Omental fat pad (tissue), 4 donors: ENCODE measurements at places on chromosomes 12 and 14.

DNA sequence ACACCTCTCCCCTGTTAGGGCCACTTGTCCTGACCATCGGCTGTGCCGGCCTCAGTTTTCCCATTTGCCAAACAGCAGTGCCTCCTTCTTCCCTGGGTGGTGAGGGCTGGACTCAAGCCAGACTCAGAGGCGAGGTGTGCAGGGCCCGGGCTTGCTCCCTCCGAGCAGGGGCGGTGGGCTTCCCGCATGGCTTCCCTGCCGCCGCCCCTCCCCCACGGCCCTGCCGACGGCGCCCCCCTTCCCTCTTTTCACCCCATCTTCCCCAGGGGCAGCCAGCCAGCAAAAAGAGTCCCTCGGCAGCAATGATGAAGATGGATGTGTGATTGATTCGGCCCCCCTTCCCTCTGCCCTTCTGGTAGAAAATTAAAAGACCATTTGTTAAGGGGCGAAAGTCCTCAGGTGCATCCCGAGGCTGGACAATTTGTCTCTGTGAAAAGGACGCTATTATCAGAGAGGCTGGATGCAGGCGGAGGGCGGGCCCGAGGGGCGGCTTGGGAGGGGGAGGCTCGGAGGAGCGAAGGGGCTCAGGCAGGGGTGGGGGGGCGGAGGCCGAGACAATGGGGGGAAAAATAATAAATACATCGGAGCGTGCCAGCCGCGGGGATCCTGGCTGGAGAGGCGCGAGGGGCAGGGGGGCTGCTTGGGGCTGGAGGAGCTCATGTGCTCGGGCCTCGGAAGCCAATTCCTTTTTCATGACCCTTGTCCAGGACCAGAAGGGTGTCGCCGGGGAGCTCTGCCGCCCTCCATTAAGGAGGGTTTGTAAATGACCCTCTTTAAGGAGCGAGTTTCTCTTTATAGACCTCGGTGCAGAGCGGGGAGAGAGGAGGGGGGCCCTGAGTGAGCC, 48.0 kb upstream of the LHX5 start:
- no peak for DNase-seq

DNA sequence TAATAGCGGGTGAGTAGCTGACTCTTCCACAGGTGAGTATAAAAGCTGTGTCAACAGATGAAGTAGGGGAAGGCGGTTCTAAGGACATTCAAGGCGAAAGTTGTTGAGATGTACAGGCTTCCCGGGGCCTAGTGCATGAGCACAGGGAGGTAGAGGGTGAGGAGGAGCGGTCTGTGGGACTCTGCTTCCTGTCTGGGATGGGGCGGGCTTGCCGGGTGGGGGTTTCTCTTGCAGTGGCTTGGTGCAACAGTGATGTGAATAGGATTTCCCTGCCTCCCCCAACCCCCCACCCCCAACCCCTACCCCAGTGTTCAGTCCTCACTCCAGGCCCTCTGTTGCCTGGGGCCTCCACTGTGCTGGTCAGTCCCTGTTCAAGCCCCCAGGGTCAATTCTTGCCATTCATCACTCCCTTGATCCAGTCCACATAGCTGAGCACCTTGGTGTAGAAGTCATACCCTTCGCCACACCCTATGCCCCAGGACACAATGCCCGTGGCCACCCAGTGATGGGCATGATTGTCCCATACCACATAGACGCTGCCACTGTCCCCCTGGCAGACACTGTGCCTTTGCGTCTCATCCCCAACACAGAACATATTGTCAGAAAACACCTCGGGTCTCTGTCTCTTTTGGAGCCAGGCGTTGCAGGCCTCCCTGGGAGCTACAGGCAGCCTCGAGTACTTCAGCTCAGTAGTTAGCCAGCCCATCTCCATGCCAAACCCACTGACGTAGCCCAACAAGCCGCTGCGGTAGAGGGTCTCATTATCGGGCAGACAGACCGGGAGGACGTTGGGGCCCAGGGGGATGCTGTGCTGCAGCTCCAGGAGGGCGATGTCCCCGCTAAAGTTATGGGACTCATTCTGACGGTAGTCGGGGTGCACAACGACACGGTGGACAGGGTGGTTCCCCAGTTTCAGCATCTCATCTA, 4.0 kb upstream of the C1R start:
- DNase-seq, result no peak

DNA sequence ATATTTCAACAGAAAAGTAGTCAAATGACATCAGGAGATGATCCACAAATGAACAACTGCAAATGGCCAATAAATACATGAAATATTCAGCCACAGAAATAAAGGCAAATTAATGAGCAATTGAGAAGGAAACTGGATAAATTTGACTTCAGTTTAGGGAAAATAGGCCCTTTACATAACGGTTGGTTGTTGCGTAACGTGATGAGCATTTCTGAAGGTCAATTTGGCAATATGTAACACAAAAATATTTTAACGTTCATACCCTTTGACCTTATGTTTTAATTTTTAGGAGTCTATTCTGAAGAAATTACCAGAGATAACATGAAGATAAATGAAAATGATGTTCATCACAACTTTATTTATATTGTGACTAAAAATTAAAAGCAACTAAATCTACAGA, 14.7 kb upstream of the MSRB3 start:
- DNase-seq, result no peak

DNA sequence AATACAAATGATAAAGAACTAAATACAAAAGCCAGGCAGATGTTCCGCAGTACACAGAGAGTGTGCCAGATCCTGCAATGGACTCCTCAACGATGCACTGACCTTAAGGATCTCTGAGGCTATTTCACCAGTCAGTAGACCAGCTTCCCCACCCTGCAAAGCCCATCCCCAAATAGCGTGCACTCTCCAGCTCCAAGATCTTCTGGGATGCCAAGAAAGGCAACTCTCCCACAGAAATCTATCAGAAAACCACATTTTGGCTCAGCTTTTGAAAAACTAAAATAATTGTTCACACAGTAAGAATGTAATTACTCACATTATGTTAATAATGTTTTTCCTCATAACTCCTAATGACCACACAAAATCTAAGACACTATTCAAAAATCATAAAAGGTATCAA, 90.4 kb downstream of the PPP2R5E start:
- no peak for DNase-seq

DNA sequence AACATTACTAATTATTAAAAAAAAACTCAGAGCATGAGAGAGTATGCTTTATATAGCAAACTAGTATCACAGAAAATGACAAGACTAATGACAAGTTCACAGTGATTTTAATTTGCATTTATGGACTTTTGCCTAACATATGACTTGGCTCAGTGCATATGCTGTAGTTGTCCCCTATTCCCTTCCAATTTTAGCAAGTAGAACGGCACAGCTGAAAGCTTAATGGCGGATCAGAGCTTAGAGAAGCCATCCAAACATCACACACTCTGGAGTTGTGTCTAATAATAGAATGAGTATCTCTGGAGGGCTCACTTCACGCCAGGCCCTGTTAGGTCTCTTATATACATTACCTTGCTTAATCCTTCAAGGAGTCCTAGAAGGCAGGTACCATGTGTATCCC, 13.3 kb downstream of the CNIH1 start:
- no peak for DNase-seq
